ENCODE measurements at places on chromosomes 3 and 15. TPM values are rescaled to one million over a fixed set of nuclear protein-coding genes. Genes with fewer than 3 reads are reported as not detected.

ADAMTS7 gene
- total RNA-seq, result 1.6 TPM

MAP6D1 gene
- total RNA-seq, result 4.2 TPM

RAF1 gene
- 51.6 TPM for total RNA-seq

SNUPN gene
- 32.6 TPM for total RNA-seq

TRMT10C gene
- 31.8 TPM for total RNA-seq

DNAJB11 gene
- 73.5 TPM for total RNA-seq

CCR4 gene
- total RNA-seq, result not detected

GOLGA8R gene
- total RNA-seq, result 0.60 TPM

KLHL6 gene
- total RNA-seq, result 0.07 TPM

ITIH1 gene
- not detected for total RNA-seq

BFSP2 gene
- total RNA-seq, result not detected

RCCD1 gene
- total RNA-seq, result 24.5 TPM

TRPC1 gene
- total RNA-seq, result 2.5 TPM

C3orf38 gene
- total RNA-seq, result 17.3 TPM

LARP6 gene
- 6.0 TPM for total RNA-seq

SEMA6D gene
- total RNA-seq, result 0.49 TPM

SPINK8 gene
- total RNA-seq, result not detected

CASR gene
- total RNA-seq, result not detected

POPDC2 gene
- 0.65 TPM for total RNA-seq

ISL2 gene
- 0.14 TPM for total RNA-seq

TTLL13 gene
- total RNA-seq, result not detected

AQP9 gene
- 0.21 TPM for total RNA-seq

SEMA3F gene
- total RNA-seq, result 183 TPM

INKA1 gene
- 21.7 TPM for total RNA-seq

A4GNT gene
- not detected for total RNA-seq

COLQ gene
- 0.21 TPM for total RNA-seq

P2RY12 gene
- not detected for total RNA-seq

CHRFAM7A gene
- total RNA-seq, result 1.1 TPM

APH1B gene
- total RNA-seq, result 3.2 TPM

FSTL1 gene
- total RNA-seq, result 69.8 TPM

IQCB1 gene
- total RNA-seq, result 7.9 TPM

C3orf62 gene
- total RNA-seq, result 2.7 TPM

LPP gene
- total RNA-seq, result 10.7 TPM

CKMT1B gene
- 86.0 TPM for total RNA-seq

KLF13 gene
- total RNA-seq, result 29.0 TPM

STRIT1 gene
- total RNA-seq, result not detected

GOLGA8N gene
- 1.4 TPM for total RNA-seq

Data from airway epithelial cell (primary cell).